Activated naive CD8-positive, alpha-beta T cell treated with anti-CD3 and anti-CD28 coated beads for 36 hours (primary cell): ENCODE measurements at places on chromosomes 11 and 22. TPM values are rescaled to one million over a fixed set of nuclear protein-coding genes. Genes with fewer than 3 reads are reported as not detected.

DNA sequence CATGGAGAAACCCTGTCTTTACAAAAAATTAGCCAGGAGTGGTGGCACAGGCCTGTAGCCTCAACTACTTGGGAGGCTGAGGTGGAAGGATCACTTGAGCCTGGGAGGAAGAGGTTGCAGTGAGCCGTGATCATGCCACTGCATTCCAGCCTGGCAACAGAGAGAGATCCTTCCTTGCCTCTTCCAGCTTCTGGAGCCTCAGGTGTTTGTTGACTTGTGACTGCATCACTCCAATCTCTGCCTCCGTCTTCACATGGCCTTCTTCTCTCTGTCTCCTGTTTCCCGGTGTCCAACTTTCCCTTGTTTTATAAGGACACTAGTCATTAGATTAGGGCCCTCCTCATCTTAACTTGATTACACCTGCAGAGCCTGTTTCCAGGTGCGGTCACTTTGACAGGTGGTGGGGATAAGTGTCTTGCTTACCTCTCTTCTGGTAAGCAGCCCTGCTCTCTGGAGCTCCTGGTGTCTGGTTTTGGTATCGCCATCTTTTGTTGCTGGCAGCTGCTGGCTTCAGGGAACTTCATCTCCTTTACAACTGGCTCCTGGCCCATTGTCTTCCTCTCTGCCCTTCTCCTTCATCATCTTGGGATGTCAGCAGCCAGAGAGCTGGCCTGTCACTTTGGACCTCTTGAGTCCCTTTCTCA is 8.2 kb upstream of the USP2 start:
- H3K4me1 ChIP-seq = no peaks in the 10 kb centered on the region
- H3K36me3 ChIP-seq = no peaks in the 10 kb centered on the region
- H3K27me3 ChIP-seq = peaks cover 9% of the 10 kb centered on the region
- no peak overlapping the region for H3K4me3 ChIP-seq
- no peak overlapping the region for H3K27ac ChIP-seq

- no peaks in the 10 kb centered on the region for H3K36me3 ChIP-seq
- no peak overlapping the region for H3K4me3 ChIP-seq
- DNase-seq = no peak
Observed at GRCh38 chr11:101862391-101863233, 52.2 kb upstream of the CEP126 start.

- peaks cover 49% of the 10 kb centered on the region for H3K4me1 ChIP-seq
- no peak overlapping the region for H3K27ac ChIP-seq
- no peaks in the 10 kb centered on the region for H3K27me3 ChIP-seq
- no peak for DNase-seq
Observed at GRCh38 chr11:96391698-96392307, 2.0 kb downstream of the JRKL start.

DNA sequence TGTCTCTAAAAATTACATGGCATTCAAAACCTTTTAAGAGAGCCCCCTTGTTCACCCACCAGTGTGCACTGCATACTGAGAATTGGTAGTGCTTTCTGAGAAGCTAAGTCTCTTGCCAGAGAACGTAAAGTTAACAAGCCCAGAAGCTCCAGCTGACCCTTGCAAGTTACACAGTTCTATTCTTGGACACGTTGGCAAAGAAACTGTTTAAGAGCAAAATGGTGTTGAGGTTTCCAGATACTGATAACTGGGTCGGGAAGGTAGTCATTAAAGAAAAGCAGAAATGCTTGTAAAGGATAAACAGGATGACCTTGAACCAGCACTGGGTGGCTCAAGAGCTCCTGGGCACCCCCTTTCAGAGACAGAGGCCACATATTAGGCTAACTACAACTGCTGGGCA is 284.8 kb downstream of the CADM1 start:
- H3K27me3 ChIP-seq = no peaks in the 10 kb centered on the region

The GLYATL1 gene
- 0.52 TPM for total RNA-seq

The OR5B3 gene
- total RNA-seq = not detected

The OR6T1 gene
- total RNA-seq = not detected
